ENCODE measurements at places on chromosomes 3 and 15.

GRCh38 chr3:161859865-161860450 lies 363.4 kb downstream of the OTOL1 start:
- no peak for DNase-seq

DNA sequence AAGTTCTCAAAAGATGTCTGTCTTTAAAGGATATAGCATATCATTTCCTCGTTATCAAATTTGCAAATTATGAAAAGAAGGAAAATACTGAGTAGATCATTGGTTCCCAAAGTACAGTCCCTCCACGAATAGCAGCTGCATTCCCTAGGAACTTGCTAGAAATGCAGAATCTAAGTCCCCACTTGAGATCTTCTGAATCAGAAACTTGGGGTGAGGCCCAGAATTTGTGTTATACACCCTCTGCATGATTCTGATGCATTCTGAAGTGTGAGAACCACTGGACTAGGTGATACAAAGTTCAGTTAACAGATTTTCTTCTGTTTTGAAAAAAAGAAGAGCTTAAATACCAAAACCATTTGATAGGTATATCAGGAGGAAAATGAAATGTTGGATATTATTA lies 77.1 kb downstream of the SLC25A26 start:
- no peak for DNase-seq

- DNase-seq = no peak
Measured at GRCh38 chr3:37940242-37940908, 50.2 kb upstream of the VILL start.

DNA sequence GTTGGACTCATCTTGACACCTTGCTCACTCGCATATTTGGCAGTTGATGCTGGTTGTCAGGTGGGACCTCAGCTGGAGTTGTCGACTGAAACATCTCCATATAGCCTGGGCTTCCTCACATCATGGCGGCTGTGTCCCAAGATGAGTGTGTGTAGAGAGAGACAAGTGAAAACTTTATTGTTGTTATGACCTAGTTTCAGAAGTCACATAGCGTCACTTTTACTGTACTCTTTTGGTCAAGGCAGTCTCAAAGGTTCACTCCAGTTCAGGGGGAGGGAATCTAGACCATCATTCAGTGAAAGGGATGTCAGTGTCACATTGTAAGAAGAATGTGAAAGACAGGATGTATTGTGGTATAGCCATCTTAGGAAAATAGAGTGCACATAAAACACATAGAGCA lies 214.2 kb downstream of the ITPR1 start:
- no peak for DNase-seq

GRCh38 chr3:42229942-42230688 lies 35.9 kb downstream of the CCK start:
- DNase-seq = no peak
